Dermis lymphatic vessel endothelial cell (primary cell): ENCODE measurements at places on chromosomes 5 and 9. TPM values are rescaled to one million over a fixed set of nuclear protein-coding genes. Genes with fewer than 3 reads are reported as not detected.

The GALNT12 gene
- total RNA-seq: 0.34 and 0.43 TPM in 2 replicates

The PCDH12 gene
- total RNA-seq: 18.7 and 43.6 TPM in 2 replicates

The NR5A1 gene
- total RNA-seq: not detected in 2 replicates

The SLC4A9 gene
- not detected in 2 replicates for total RNA-seq

The LCN10 gene
- not detected in 2 replicates for total RNA-seq

The ADAMTS13 gene
- 0.52 and 0.65 TPM in 2 replicates for total RNA-seq

The EPB41L4A gene
- total RNA-seq: 39.6 and 50.8 TPM in 2 replicates

The PCDHGA6 gene
- 2.4 and 2.9 TPM in 2 replicates for total RNA-seq

The HTR4 gene
- not detected in 2 replicates for total RNA-seq

The ANKRD34B gene
- total RNA-seq: under 0.01 TPM in 1 of 2 replicates, not detected in the other

The UAP1L1 gene
- 19.7 and 21.1 TPM in 2 replicates for total RNA-seq

The TMEFF1 gene
- total RNA-seq: 9.3 and 12.0 TPM in 2 replicates

The GIN1 gene
- total RNA-seq: 3.3 and 3.8 TPM in 2 replicates

The NRARP gene
- 23.0 and 41.4 TPM in 2 replicates for total RNA-seq

The SPINK6 gene
- total RNA-seq: not detected in 2 replicates
